Small intestine (tissue), 16 donors: ENCODE measurements at places on chromosomes 6 and 20. TPM values are rescaled to one million over a fixed set of nuclear protein-coding genes. Genes with fewer than 3 reads are reported as not detected.

- no peak overlapping the region for H3K27ac ChIP-seq
- H3K4me1 ChIP-seq, result no peaks in the 10 kb centered on the region
- no peaks in the 10 kb centered on the region for H3K36me3 ChIP-seq
These were observed 11.9 kb downstream of the ASF1A start for GRCh38 chr6:118905851-118906250.

DNA sequence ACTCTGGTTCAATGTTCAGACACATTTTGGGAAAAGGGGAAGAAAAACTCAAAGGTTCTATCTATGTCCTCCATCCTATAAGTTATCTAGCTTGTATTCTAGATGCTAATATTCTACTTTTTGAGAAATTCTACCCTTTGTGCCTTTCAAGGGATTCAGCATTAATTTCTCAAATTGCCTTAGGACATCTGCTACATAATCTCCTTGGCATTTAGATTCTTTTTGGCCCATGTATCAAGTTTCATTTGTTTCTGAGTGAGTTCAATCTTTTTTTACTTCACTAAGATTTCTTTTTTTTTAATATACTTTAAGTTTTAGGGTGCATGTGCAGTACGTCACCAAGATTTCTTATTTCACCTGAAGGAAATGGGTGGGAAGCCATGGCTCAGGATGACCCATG is 232.7 kb upstream of the TENT5A start:
- no peak overlapping the region for H3K4me3 ChIP-seq
- no peaks in the 10 kb centered on the region for H3K36me3 ChIP-seq
- H3K4me1 ChIP-seq, result no peaks in the 10 kb centered on the region
- no peak overlapping the region for H3K27ac ChIP-seq
- H3K27me3 ChIP-seq, result no peaks in the 10 kb centered on the region
- no peak for DNase-seq

DNA sequence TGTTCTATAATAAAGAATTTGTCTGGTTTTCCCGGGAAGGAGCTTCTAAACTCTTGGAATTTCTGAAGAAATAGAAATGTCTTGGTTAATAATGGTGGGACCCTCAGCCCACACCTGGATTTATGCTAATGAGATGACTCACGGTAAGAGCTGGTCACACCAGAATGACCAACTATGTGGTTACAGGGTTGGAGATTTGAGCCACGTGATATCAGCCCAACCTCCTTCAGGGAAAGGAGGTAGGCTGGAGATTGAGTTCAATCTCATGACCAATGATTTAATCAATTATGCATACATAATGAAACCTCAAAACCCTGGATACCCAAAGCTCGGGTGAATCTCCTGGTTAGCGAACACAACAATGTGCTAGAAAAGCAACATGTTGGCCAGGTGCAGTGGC is 22.1 kb upstream of the CDKN1A start:
- DNase-seq, result no peak
- no peaks in the 10 kb centered on the region for H3K4me1 ChIP-seq
- H3K36me3 ChIP-seq, result no peaks in the 10 kb centered on the region
- H3K27me3 ChIP-seq, result peaks cover 2% of the 10 kb centered on the region
- no peak overlapping the region for H3K4me3 ChIP-seq

DNA sequence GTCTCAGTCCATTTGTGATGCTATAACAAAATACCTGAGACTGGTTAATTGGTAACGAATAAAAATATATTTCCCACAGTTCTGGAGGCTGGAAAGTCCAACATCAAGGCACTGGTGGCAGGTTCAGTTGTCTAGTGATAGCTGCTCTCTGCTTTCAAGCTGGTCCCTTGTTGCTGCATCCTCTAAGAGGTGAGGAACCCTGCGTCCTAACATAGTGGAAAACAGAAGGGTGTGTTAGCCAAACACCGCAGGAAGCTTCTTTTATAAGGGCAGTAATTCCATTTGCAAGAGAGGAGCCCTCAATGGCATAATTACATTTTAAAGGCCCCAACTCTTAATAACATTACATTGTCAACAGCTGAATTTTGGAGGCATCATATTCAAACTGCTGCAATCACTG is 372.7 kb downstream of the ADGRB3 start:
- no peaks in the 10 kb centered on the region for H3K4me1 ChIP-seq
- no peak overlapping the region for H3K4me3 ChIP-seq
- no peaks in the 10 kb centered on the region for H3K27me3 ChIP-seq
- H3K27ac ChIP-seq, result no peak overlapping the region
- no peaks in the 10 kb centered on the region for H3K36me3 ChIP-seq

GRCh38 chr6:2063547-2063946 is 181.9 kb downstream of the GMDS start:
- H3K27ac ChIP-seq, result no peak overlapping the region
- no peaks in the 10 kb centered on the region for H3K36me3 ChIP-seq
- H3K27me3 ChIP-seq, result no peaks in the 10 kb centered on the region
- no peak overlapping the region for H3K4me3 ChIP-seq

DNA sequence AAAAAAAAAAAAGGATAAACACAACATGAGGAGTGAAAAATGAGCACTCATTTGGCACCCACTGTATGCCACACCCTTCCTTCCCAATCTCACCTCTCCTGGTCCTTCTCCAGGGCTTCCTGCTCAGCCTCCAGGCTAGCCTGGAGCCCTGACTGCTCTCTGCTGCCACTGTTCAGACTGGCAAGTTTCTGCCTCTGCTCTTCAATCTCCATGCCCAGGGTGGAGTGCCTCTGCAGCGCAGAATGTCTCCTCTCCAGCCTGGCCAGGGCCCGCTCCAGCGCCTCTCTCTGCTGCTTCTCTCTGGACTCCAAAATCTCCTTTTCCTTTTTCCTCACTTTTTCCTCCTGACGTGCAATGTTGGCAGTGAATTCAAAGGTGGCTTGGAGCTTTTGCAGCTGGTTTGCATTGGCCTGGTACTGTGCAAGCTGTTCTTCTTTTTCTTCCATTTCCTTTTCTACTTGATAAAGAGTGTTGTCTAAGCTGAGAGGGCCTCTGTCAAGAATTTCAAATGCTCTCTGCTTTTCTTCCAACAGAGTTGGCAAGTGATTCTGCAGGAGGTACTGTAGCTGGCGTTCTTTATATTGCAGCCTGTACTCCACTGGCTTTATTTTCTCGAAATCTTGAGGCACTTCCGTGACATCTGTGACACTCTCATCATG is 194.4 kb downstream of the KIF16B start:
- H3K36me3 ChIP-seq, result peaks cover 7% of the 10 kb centered on the region
- no peaks in the 10 kb centered on the region for H3K4me1 ChIP-seq
- no peaks in the 10 kb centered on the region for H3K27me3 ChIP-seq
- DNase-seq, result no peak
- H3K27ac ChIP-seq, result no peak overlapping the region

GRCh38 chr6:106534004-106534403 is 95.3 kb downstream of the RTN4IP1 start:
- DNase-seq, result no peak
- no peaks in the 10 kb centered on the region for H3K36me3 ChIP-seq

GRCh38 chr20:19658137-19658536 is 99.9 kb upstream of the RIN2 start:
- H3K4me3 ChIP-seq, result no peak overlapping the region
- no peaks in the 10 kb centered on the region for H3K4me1 ChIP-seq
- no peaks in the 10 kb centered on the region for H3K27me3 ChIP-seq
- no peak for DNase-seq

GRCh38 chr20:38094373-38094891 is 60.9 kb downstream of the RPRD1B start:
- no peak overlapping the region for H3K4me3 ChIP-seq
- H3K36me3 ChIP-seq, result peaks cover 13% of the 10 kb centered on the region
- peak overlapping the region; percentile 69 for H3K27ac ChIP-seq
- H3K4me1 ChIP-seq, result peaks cover 15% of the 10 kb centered on the region
- peak; percentile 76 for DNase-seq

DNA sequence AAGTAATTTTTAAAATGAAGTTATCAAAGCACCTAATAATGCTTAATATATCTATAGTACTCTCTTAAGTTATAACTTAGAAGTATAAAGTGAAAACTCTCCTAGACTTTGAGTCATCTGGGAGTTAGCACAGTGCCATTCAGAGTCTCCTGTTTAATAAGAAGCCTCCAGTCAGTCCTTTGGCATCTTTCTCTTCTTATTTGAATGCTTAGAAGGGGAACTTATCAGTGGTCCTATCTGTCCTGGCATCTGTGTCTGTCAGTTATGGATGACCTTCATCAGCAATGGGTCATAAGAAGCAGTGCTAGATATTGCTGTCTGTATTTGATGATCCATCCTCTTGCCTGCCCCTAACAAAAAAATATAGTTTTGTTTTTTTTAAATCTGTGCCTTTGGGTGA is 15.2 kb downstream of the TMEM200A start:
- H3K4me1 ChIP-seq, result peaks cover 28% of the 10 kb centered on the region
- no peaks in the 10 kb centered on the region for H3K27me3 ChIP-seq
- DNase-seq, result no peak

DNA sequence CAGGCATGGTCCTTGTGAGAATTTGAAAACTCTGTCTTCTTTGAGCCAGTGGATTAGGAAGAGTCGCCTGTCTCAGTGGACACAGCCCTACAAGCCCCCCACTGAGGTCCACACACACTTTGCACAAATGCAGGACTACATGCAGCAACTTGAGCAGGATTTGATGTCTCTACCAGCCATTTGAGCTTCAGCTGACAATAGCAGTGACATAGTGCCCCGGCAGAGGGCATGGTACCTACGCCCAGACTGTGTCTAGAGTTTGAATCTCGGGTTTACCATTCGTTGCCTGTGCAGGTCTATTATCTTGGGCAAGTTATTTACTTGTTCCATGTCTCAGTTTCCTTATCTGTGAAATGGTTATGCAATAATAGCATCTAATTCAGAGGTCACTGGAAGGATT is 580.1 kb downstream of the TFAP2B start:
- no peaks in the 10 kb centered on the region for H3K4me1 ChIP-seq
- no peak for DNase-seq

DNA sequence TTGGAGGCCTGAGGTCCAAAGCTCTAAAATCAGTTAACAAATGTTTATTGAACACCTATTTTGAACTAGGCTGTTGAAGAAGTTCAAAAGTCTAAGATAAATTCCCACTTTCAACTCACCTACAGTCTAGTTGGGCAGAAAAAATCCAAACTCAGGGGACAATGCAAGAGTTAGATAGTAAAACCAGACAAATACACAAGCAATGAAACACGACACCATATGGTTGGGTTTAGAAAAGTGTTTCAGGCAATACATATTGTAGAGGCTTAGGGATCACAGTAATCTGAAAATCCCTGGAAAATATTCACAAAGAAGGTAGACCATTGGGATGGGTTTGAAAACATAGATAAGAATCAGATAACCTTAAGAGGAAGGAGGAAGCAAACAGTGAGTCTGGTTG is 1.3 kb upstream of the CARMIL1 start:
- no peaks in the 10 kb centered on the region for H3K36me3 ChIP-seq
- peaks cover 3% of the 10 kb centered on the region for H3K27me3 ChIP-seq
- peak; percentile 18 for DNase-seq
- H3K4me3 ChIP-seq, result peak overlapping the region; percentile 94
- peaks cover 32% of the 10 kb centered on the region for H3K4me1 ChIP-seq

DNA sequence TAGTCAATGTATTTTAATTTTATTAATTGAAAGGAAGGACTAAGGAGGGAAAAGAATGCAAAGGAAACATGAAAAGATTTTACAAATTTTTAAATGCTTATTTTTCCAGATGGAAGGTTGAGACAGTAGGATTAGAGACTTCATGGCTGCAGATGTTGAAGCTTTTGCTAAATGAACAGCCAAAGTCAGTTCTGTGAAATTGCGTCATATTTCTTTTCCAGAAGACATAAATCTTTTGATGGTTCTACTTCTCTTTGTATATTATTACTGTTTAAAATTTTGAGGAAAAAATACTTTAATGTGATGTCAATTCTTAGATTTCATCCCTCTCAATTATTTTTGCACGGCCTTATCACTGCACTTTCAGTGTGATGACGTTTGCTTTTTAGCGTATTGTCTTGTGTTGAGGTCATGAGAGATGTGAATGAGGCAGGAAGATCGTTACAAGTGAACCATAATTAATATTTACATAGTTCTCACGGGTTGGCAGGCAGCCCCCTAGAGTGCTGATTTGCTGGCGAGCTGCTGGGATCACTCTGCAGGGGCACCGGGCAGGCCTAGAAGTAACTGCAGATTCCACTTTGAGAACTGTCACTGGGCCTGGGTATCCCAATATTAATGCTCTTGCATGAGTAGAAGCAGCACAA is 158.1 kb downstream of the TBXT start:
- H3K4me3 ChIP-seq, result no peak overlapping the region
- no peaks in the 10 kb centered on the region for H3K27me3 ChIP-seq
- DNase-seq, result no peak
- no peaks in the 10 kb centered on the region for H3K4me1 ChIP-seq
- no peaks in the 10 kb centered on the region for H3K36me3 ChIP-seq
- H3K27ac ChIP-seq, result no peak overlapping the region

DNA sequence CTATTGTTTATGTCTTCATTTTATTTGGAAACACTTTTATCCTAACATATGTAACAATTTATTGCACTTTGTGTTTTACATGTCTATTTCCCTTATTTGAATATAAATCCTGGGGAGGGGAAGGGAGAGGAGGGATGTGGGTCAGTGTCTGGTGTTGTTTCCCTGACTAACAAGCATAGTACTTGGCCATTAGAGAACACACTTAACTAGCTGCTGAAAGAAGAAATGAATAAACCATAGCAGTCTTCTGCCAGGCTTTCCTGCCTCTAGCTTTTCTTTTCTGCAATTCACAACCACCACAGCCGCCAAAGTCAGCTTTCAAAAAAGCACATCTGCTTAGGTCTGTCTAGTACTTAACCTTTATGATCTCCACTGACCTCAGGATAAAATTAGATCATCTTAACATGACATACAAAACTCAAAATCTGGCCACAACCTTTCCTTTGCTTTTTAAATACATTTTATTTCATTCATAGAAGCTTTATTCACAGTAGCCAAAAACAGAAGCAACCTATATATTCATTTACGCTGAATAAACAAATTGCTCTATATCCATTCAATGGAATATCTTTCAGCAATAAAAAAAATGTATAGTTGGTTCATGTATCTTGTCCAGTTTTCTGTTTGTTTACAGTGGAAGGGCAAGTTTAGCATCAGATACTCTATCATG is 16.3 kb downstream of the PDSS2 start:
- no peak overlapping the region for H3K27ac ChIP-seq
- H3K36me3 ChIP-seq, result peaks cover 2% of the 10 kb centered on the region
- DNase-seq, result no peak
- no peaks in the 10 kb centered on the region for H3K27me3 ChIP-seq

- H3K27me3 ChIP-seq, result no peaks in the 10 kb centered on the region
- no peaks in the 10 kb centered on the region for H3K36me3 ChIP-seq
- no peaks in the 10 kb centered on the region for H3K4me1 ChIP-seq
- no peak overlapping the region for H3K4me3 ChIP-seq
- no peak for DNase-seq
These were observed 36.0 kb upstream of the MPC1 start for GRCh38 chr6:166418691-166419143.

- H3K4me1 ChIP-seq, result no peaks in the 10 kb centered on the region
- no peak overlapping the region for H3K4me3 ChIP-seq
- no peak overlapping the region for H3K27ac ChIP-seq
- no peaks in the 10 kb centered on the region for H3K36me3 ChIP-seq
These were observed 64.9 kb upstream of the ZFP64 start for GRCh38 chr20:52256454-52256853.

GRCh38 chr6:69280858-69281257 is 516.0 kb downstream of the LMBRD1 start:
- H3K27ac ChIP-seq, result no peak overlapping the region
- H3K4me3 ChIP-seq, result no peak overlapping the region
- H3K36me3 ChIP-seq, result no peaks in the 10 kb centered on the region
- no peak for DNase-seq
- H3K27me3 ChIP-seq, result no peaks in the 10 kb centered on the region
- no peaks in the 10 kb centered on the region for H3K4me1 ChIP-seq

Gene CLIC5
- polyA plus RNA-seq, result 19.5 TPM

Gene ID4
- 2.5 TPM for polyA plus RNA-seq

Gene LGSN
- 19.2 TPM for polyA plus RNA-seq

Gene COL9A3
- 5.1 TPM for polyA plus RNA-seq

Gene CABLES2
- 7.9 TPM for polyA plus RNA-seq

Gene SOX12
- polyA plus RNA-seq, result 9.7 TPM

Gene MAFB
- 1.1 TPM for polyA plus RNA-seq

Gene EPB41L2
- polyA plus RNA-seq, result 18.6 TPM
